MCF 10A (cell line): ENCODE measurements at places on chromosomes 1 and 21. TPM values are rescaled to one million over a fixed set of nuclear protein-coding genes. Genes with fewer than 3 reads are reported as not detected.

Gene C1orf226
- 3.1 and 3.3 TPM in 2 replicates for total RNA-seq

Gene BCAN
- total RNA-seq = 0.37 TPM in 1 of 2 replicates, not detected in the other

Gene ATP1A2
- total RNA-seq = 0.07 TPM in 1 of 2 replicates, not detected in the other

Gene ANKRD34A
- 2.6 and 3.1 TPM in 2 replicates for total RNA-seq

GRCh38 chr21:21751286-21751685 lies 753.1 kb downstream of the NCAM2 start:
- no peaks in the 10 kb centered on the region for H3K27me3 ChIP-seq
- H3K4me1 ChIP-seq = peaks cover 5% of the 10 kb centered on the region
- H3K36me3 ChIP-seq = no peaks in the 10 kb centered on the region
- no peak overlapping the region for H3K4me3 ChIP-seq
- DNase-seq = no peak

- H3K4me3 ChIP-seq = no peak overlapping the region
- peak overlapping the region; percentile 63 for H3K27ac ChIP-seq
- H3K36me3 ChIP-seq = no peaks in the 10 kb centered on the region
- peaks cover 21% of the 10 kb centered on the region for H3K4me1 ChIP-seq
- no peaks in the 10 kb centered on the region for H3K27me3 ChIP-seq
Observed at GRCh38 chr21:27060190-27060589, 93.3 kb upstream of the ADAMTS5 start.

DNA sequence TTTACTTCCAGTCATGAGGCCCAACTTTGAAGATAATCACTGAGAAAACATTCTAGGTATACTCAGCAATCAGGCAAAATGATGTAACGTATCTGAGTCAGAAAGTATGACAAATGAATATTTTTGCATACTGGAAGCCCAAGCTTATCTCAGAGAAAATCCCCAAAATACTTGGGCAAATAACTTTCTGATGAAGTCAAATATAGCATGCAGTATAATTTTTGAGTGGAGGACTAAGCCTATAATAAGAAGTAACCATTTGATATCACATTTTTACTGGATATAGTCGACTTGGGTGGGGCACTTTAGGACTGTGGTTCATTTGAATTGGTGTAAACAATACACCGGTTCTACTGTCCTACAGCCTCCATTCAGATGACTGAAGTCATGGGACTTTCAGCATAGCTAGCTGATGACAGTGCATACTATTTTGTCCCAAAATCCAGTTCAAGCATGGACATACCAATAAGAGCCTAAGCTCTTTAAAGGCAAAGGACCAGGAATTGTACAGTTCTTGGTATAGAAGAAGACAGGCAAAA lies 2.3 kb upstream of the GADD45A start:
- peaks cover 29% of the 10 kb centered on the region for H3K36me3 ChIP-seq
- DNase-seq = peak; percentile 69
- H3K4me3 ChIP-seq = no peak overlapping the region
- H3K27ac ChIP-seq = peak overlapping the region; percentile 59
- H3K27me3 ChIP-seq = no peaks in the 10 kb centered on the region
- H3K4me1 ChIP-seq = peaks cover 29% of the 10 kb centered on the region

- H3K36me3 ChIP-seq = no peaks in the 10 kb centered on the region
- peak overlapping the region; percentile 4 for H3K27ac ChIP-seq
- peaks cover 29% of the 10 kb centered on the region for H3K4me1 ChIP-seq
- DNase-seq = no peak
Observed at GRCh38 chr1:31397360-31398095, 15.5 kb upstream of the SERINC2 start.
